ENCODE measurements at places on chromosomes 5 and 9.

- DNase-seq: no peak
Measured at GRCh38 chr5:150122158-150122510, 33.5 kb downstream of the PDGFRB start.

DNA sequence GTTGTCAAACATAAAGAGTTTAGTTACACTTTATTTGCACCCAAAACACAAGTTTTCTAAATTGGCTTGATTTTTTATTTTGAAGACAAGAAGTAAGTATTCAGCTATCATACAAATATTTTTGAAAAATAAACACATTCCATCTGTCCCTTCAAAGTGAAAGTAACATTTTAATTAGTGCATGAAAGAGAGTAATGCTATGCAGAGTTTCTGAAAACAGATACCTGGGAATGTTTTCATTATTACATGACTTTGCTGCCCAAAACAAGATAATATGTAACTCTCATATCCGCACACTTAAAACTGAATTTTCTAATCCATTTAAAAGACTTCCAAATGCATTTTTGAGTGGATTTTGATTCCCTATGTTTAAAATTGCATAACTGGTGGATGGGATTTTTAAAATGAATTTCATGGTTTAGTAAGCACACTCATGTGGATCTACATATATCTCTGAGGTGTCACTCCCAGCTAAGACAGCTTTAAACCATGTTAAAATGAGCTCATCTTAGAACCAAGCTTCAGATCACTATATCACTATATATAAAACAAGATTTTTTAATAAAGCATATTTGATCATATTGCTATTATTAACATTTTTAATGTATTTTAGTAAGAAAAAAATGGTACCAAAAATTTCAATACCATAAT is 127.5 kb downstream of the ATPSCKMT start:
- no peak for DNase-seq

- no peak for DNase-seq
Measured at GRCh38 chr9:112000743-112001142, 104.1 kb downstream of the UGCG start.

GRCh38 chr5:149079883-149080282 is 17.0 kb upstream of the SH3TC2 start:
- no peak for DNase-seq

DNA sequence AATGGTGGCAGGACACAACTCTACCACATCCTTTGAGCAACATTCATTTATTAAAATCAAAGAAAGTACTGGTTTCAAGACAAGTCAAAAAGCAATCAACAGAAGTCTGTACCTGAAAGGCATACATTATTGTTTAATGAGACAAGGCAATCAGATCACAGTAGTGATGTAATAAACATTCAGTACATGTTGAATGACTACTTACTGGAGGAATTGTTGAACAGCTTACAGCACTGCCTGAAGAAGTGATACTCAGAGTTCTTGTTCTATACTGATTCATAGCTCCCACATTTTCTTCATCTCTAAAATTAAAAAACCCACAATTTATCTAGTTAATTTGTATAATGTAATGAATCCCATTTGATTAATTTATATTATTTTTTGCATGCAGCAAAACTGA is 18.2 kb downstream of the RIOK2 start:
- DNase-seq: no peak

DNA sequence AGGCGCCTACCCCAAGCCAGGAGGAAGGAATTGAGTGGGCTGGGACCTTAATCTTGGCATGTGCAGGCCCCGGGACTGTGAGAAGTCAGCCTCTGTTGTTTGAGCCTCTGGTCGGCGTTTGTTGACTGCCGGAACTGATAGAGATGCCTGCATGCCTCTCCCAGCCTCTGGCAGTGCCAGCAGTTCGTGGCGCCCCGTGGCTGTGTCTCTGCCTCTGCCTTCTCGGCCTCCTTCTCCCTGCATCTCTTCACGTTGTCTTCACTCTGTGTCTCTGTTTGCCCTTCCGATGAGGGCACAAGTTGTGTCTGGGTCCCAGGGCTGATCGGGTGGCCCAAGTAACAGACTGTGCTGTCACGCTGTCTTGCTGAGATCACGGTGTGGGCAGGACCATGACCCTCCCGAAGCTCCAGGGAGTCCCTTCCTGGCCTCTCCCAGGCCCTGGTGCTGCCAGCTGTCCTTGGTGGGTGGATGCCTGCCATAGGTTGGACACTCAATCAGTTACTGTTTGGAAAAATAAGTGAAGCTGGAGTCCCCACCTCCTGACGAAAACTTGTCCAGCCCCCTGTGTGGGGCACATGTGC is 133.5 kb upstream of the LPCAT1 start:
- no peak for DNase-seq

- DNase-seq: no peak
Measured at GRCh38 chr5:41863871-41864486, 6.2 kb downstream of the OXCT1 start.

DNA sequence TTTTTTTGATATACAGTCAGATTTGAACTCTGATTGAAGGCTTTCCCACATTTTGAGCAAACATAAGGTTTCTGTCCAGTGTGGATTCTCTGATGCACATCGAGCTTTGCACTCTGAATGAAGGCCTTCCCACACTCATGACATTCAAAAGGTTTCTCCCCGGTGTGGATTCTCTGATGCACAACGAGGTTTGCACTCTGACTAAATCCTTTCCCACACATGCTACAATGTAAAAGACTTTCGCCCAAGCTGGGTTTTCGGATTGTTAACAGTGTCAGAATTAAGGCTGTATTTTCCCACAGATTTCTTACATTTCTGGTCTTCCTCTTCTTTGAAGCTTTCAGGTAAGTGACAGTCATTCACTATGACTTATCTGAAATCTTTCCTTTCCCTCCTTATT is 44.3 kb downstream of the GHR start:
- no peak for DNase-seq

DNA sequence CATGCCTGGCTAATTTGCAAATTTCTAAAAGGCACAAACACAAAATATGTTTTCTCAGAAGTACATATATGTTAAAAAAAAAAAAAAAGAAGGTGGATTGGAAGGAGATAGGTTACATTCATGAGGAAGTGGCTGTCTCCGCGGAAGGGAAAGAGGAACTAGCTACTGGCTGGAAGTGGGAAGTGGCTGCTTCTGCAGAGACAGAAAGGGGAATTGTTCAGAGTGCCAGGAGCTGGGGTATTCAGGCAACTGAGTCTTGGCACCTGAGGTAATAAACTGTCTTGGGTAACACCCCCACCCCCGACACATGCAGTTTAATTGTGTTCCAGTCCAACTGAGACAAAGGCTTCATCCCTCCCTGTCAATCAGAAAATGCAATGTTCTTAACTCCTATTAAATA is 45.6 kb downstream of the S1PR3 start:
- DNase-seq: no peak

- DNase-seq: no peak
Measured at GRCh38 chr5:98569288-98569687, 204.2 kb upstream of the RGMB start.

DNA sequence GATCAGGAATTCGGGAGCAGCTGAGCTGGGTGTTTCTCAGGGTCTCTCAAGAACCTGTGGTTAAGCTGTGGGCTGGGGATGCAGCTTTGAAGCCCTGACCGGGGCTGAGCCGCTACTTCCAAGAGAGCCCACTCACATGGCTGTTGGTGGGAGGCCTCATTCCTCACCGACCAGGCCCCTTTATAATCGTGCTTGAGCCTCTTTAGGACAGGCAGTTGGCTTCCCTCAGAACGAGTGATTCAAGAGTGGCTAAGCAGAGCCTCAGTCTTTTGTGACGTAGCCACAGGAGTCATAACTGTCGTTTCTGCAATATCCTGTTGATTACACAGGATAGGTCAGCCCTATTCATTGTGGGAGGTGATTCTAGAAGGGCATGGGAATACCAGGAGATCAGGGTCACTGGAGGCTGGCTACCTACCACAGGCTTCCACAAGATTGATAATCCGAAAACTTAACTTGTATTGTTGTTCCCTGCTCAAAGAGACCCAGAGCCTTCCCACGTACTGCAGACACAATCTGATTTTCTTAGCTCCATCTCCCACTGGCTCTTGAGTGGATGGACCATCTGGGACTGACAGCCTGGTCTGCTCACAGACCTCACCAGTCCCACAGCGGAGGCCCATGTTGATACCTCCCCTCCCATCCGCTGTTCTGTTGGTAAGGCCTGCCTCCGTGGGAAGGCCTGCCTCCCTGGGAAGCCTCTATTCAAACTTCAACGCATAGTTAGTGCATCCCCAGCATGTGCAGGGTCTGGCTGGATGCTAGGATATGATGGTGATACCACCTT is 3.0 kb upstream of the ERGIC1 start:
- DNase-seq: no peak
